H54 (cell line): ENCODE measurements at places on chromosomes 5 and 9.

- DNase-seq, result no peak
These were observed 25.9 kb upstream of the GLDC start for GRCh38 chr9:6671416-6671815.

DNA sequence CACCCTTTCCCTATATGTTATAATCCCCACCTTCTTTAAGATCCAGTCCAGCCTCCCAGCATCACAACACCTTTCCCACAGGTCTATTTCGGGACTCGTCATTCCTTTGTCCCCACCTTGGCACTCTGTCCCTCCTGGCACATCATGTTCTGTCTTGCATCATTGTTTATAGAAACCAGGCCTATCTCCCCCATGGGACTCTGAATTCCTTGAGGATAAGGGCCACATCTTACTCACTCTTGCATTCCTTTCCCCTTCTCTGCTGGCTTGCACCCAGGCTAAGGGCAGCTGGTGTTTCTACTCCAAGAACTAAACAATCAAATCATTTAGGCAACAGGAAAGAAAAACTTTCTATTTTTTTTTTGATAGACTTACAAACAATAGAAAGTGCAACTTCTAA is 205.7 kb downstream of the AGTPBP1 start:
- DNase-seq, result peak; percentile 48

DNA sequence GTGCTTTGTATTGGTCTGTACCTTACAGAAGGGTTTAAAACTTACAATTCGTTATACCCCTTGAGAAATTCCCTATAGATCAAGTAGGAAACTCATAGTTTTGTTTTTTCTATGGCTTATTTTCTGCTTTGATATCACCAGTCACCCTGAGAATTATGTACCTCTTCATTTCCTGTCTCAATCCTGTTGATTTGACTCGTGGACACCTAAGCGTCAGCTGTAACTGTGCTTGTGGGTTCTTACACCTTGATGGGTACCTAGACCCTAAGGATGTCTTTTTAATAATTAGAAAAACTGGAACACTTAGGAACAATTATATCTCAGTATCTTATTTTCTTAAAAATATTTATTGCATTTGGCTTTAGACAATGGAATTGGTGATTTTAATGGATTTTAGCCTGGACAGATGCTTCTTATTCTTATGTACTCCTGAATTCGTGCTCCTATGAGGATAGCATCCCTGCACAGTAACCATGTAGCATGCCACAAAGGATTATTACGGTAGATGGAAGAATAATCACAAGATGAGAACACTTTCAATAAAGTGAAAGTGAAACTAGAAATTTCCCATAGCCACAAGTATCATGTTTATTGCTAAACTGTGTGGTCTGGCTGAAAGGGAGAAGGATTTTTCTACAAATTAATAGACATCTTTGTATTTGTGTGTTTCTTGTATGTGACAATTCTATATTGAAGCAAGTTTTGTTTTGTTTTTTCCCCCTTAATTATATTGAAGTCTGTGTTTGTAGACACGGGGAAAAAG is 1920.3 kb upstream of the WWC1 start:
- DNase-seq, result no peak

- DNase-seq, result no peak
These were observed 87.7 kb upstream of the CKMT2 start for GRCh38 chr5:81145329-81145935.

GRCh38 chr9:119289740-119290433 is 79.3 kb downstream of the BRINP1 start:
- DNase-seq, result peak; percentile 56

GRCh38 chr9:114310471-114311450 is 12.1 kb upstream of the ORM1 start:
- DNase-seq, result no peak

DNA sequence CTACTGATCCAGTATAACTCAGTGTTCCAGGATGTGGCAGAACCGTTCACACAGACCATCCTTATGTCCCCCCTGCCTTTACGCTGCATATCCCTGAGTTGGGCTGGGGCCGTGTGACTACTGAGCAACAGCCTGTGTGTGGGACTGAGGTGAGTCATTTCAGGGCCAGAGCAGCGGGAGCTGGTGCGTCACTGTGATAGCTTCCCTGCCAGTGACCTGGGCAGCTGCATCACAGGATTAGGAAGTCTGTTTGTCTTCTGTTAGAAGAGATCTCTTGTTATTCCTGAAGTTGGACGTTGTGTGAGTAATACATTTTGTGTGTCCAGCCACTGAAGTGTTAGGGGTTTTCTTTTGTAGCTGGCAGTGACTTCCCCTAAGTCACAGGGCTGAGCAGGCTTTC is 35.6 kb downstream of the TPPP start:
- DNase-seq, result peak; percentile 98

- DNase-seq, result no peak
These were observed 80.3 kb downstream of the HSD17B4 start for GRCh38 chr5:119532637-119533036.

- DNase-seq, result no peak
These were observed 368.2 kb downstream of the TMEM161B start for GRCh38 chr5:87900419-87900818.

DNA sequence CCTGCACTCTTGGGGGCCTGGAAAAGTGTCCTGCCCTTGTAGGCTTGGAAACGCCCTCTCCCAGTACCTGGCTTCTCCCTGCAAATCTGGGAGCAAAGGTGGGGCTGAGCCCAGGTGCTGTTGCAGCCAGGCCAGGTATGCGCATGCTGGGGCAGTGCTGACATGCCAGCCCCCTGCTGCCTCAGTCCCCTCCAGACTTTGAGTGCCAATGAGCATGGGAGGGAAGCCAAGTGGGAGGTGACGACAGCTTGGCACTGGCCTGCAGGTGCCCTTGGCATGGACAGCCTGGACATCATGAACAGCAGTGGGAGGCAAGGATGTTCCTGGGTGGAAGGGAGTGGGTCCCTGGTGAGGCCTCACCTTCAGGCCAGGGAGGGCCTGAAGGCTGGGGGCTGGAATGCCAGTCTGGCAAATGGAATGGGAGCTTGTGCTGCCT is 1494.4 kb upstream of the NUDT12 start:
- DNase-seq, result no peak

- no peak for DNase-seq
These were observed 362.3 kb downstream of the MAT2B start for GRCh38 chr5:163867738-163868137.

GRCh38 chr9:16445141-16445920 is 425.1 kb downstream of the BNC2 start:
- DNase-seq, result no peak

DNA sequence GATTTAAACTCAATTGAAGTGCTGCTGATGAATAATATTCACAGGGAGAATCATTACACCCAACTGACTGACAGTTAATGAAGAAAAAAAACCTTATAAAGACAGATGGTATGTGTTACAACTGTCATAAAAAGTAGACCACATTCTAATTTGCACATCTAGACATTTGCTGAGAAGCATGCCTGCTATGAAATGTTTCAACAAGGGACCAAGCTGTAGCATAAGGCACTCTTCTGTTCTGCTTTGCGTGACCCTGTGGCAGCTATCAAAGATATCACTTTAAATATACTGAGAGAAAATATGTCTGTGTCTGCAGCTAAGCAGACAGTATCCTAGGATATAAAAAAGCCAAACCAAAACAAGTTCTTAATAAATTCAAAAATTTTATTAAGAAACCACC is 153.7 kb downstream of the TMEM232 start:
- no peak for DNase-seq

- no peak for DNase-seq
These were observed 112.7 kb downstream of the NRG2 start for GRCh38 chr5:139930406-139930805.

DNA sequence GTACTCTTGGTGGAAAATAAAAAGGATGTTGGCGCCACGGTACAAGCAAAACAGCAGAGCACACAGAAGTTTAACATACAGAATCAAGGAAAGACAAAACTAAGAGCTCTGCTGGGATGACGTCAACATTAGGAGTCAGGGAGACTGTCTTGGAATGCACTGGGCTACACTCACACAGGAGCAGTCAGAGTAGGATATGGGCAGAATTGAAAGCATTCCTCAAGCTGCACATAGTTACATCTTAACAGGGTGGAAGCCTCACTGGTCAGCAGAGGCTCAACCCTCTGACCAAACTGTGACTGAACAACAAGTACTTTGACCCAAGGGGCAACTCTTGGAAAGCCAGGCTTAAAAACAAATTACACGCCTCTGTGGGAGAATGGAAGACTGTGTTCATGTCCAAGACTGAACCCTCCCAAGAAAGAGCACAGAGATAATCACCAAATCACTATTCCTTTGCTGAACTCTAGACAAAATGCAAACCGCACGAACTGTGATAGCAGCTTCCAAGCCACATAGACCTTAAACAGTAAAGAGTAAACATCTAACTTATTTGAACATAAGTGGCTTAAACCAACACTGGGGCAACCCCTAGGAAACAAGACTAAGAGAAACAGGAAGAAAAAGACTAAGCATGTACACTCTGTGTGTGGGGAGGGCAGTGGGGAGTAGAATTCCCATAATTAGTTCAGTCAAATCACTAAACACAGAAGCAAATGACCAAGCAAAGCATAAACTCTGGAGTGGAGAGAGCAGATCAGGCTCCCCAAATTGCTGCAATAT is 772.7 kb downstream of the PRELID2 start:
- no peak for DNase-seq

DNA sequence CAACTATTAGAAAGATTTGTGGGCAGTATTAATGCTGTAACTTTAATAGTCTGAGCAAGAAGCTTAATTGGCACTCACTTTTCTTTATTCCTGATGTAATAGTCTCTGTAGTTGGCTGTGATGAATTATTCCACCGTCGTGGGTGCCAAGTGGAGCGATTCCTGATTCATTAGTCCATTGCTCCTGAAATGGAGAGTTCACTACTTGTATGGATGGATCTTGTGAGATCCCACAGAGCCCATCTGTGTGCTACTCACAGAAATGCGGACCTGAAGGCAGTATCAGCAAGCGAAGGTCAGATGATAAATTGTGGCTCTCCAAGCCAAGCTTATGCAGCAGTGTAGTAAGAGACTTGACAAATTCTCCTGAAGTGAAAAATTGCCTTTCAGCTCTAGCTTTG is 212.2 kb downstream of the CHSY3 start:
- DNase-seq, result no peak

DNA sequence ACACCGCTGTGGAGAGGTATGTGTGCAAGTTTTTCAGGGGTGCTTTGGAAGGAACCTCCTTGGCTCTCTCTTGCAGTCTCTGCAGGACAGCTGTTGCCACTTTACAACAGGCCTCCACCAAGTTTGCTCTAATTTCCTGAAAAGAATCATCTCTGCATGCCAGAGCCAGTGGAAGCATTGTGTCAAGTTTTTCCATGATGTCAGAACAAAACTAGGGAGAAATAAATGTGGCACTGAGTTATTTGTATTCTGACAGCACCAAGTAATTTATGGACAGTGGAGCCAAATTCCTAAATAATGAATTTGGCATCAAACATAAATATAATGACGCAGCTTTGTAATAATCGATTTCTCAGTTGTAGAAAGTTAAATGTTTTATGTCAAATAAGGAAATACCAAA is 146.9 kb downstream of the KIAA0825 start:
- no peak for DNase-seq

DNA sequence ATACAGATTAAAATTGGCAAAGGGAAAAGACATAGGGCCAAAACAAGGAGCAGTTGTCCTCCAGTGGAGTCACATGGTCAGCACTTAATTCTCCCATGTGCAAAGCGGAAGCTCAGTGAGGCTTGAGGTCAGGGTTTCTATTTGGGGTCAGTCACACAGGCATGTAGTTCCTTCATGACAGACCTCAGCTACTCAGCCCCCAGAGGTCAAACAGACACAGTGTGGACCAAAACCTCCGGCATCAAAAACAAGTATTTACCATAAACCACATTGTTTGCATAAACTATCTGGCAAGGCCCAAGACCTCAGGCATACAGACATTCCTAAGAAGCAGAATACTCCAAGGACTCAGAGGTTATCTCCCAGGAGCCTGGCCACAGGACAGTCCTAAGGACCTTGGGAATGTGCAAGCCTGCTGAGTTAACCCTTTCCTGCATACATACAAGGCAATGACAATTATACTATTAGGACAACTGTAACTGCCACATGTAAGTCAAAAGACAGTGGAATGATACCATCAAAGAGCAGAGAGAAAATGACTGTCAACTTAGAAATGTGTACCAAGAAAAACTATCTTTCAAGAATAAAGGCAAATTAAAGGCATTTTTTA is 28.7 kb upstream of the FNIP1 start:
- no peak for DNase-seq

DNA sequence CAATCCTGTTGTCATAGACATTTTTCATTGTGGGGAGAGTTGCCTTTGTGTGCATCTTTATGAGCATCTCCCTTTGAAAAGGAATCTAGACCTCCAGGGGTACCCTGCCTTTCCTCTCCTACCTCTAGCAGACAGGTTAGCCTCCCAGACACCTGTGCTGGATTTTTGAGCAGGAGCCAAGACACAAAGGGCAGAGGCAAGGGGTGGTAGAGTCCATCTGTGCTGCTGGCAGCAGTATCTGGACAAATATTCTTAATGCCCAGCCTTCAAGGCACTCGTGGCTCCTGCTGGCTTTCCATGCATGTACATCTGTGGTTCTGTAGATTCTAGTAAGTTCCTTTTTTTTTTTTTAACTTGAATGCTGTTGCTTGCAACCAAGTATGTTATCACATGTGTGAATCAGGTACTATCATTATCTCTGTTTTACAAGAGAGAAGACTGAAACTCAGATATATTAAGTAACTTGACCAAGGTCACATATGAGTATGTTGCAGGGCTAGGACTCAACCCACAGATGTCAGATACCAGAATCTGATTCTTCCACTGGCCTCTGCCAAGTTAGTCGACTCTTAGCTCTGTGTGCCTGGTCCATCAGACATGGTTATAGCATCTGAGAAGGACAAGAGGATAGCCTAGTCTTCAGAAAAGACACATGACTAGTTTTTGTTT is 32.9 kb upstream of the GPR151 start:
- DNase-seq, result no peak

DNA sequence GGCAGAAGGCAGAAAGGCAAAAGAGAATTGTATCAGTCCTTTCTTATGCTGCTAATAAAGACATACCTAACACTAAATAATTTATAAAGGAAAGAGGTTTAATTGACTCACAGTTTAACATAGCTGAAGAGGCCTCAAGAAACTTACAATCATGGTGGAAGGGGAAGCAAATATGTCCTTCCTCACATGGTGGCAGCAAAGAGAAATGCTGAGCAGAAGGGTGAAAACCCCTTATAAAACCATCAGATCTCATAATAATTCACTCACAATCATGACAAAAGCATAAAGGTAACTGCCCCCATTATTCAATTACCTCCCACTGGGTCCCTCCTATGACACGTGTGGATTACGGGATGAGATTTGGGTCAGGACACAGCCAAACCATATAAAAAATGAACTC is 312.5 kb upstream of the PTGER4 start:
- DNase-seq, result no peak
